Stimulated activated CD4-positive, alpha-beta T cell treated with anti-CD3 and anti-CD28 coated beads, Interleukin-1b, Interleukin-23, amount 100 ng/mL, for 1 hour (primary cell): ENCODE measurements at places on chromosomes 5 and 9.

DNA sequence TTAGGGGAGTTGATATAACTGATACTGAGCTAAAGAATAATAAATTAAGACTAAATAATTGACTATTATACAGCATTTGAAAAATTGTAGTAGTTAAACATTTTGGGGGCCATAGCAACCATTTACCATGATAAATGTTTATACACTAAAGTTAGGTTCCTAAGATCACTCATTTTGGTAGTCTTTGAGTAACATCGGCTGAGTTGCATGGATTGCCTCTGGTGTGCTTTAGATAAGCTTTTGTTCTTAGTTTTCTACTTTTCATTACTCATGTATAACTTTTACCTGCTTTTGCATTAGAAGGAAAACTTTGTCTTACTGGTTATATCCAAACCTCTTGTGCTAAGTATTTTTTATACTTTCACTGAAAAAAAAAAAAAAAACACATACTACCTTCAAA lies 101.2 kb downstream of the SLC44A1 start:
- no peak for DNase-seq

GRCh38 chr5:24742334-24742733 lies 97.6 kb upstream of the CDH10 start:
- no peak for DNase-seq

- no peak for DNase-seq
Measured at GRCh38 chr5:172837640-172838039, 3.6 kb downstream of the ERGIC1 start.

DNA sequence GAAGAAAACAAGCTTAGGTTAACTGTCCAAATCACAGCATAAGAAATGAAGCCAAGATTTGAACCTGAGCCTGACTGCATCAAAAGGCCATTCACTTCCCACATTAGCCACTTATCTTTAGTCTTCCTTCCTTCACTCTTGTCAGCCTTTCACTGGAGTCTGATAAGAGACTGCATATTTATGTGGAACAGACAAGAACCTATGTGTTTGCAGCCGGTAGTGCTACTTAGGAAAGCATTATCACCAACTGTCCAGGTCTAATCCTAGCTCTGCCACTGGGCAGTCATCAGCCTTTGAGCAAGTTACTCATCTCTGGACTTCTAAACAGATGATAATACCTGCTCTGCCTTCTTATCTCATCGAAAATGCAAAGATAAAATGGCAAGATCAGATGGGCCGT lies 12.1 kb upstream of the ATP6V0E1 start:
- DNase-seq, result no peak
